HuH-7.5 (cell line): ENCODE measurements at places on chromosomes 6 and 20.

- no peak for DNase-seq
Observed at GRCh38 chr6:18042536-18043145, 55.2 kb upstream of the KIF13A start.

DNA sequence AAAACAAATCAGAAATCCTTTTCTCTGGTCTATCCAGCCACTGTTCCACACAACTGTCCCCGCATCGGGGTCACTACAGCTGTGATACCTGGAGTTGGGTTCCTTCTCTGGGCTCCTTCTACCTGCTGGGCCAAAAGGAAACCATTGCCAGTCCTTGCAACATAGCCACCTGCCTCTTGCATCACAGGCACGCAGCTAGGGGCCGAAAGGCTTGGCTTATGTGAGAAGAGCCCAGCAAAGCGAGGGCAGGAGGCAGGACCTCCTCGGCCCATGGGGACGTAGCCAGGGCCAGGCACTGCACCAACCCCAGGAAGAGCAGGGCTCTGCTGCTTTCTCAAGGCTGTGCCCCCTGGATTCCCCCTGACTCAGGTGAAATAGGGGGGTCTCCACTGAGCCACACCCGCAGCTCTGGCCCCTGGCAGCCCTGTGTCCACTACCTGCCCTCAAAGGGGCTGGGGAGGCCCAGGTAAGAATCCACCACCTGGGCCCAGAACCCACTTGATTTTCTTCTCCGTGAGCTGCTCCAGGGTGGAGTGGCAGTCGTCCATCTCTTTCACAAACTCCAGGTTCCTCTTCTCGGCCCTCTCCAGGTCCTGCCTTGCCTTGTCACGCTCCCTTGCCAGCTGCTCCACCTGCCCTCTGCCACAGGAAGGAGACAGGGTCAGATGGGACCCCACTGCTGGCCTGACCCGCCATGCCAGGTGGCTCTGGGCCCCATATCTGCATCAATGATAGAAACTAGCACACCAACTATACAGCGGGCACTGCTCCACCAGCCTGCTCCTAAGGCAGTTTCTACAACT, 88.9 kb downstream of the GINS1 start:
- DNase-seq, result no peak

DNA sequence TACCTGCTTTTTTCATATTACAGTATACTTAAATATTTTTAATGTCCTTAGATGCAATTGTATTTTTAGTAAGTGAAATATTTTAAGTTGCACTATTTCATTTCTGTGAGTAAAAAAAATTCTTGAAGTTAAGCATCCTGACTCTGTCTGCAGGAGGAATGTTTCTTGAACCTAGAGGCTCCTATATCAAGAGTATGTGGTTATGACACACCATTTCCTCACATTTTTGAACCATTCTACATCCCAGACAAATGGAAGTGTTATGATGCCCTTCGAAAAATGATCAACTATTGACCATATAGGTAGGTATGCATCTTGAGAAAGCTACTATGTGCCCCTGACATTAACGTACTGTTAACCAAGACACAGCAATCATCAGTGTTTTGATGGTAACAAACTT, 237.0 kb downstream of the BCKDHB start:
- DNase-seq, result no peak

DNA sequence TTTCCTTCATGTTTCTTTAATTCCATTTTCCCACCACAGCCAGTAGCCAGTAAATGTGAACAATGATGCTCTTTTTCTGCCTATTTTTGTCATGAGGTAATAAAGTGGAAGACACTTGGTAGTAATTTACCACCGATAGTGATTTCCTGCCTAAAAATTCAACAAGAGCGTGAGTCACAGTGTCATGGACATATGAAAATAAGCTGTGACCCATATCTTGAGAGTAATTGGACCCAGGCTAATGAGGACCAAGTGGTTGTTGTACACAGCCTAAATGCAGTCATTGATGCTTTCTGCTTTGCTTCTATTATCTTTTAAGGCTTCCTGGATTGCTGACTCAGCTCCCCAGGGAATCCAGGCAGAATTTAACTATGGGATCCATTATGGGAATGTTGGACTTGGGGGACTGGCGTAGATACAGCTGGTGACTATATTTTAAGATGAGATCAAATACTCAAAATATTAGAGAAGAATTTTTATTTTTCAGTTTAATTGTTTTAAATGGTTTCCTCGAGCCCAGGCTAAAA, 265.9 kb upstream of the FERMT1 start:
- DNase-seq, result no peak

DNA sequence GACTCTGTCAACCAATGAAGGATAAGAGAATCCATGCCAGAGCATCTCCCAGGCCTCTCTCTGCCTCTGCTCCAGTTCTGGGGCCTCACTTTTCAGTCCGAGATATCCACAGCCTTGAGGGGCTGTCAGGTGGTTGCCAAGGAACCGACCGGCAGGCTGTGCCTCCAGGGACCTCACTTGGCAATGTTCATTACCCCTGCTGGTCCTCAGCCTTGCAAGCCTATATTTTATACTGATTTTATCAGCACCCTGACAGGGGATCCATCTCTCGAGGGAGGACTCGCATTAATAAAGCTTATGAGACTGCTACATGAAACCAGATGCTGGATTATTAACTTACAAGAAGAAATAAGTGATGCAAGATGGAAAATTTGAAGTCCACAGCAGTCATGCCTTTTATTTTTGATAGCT, 39.9 kb downstream of the TMC2 start:
- no peak for DNase-seq

DNA sequence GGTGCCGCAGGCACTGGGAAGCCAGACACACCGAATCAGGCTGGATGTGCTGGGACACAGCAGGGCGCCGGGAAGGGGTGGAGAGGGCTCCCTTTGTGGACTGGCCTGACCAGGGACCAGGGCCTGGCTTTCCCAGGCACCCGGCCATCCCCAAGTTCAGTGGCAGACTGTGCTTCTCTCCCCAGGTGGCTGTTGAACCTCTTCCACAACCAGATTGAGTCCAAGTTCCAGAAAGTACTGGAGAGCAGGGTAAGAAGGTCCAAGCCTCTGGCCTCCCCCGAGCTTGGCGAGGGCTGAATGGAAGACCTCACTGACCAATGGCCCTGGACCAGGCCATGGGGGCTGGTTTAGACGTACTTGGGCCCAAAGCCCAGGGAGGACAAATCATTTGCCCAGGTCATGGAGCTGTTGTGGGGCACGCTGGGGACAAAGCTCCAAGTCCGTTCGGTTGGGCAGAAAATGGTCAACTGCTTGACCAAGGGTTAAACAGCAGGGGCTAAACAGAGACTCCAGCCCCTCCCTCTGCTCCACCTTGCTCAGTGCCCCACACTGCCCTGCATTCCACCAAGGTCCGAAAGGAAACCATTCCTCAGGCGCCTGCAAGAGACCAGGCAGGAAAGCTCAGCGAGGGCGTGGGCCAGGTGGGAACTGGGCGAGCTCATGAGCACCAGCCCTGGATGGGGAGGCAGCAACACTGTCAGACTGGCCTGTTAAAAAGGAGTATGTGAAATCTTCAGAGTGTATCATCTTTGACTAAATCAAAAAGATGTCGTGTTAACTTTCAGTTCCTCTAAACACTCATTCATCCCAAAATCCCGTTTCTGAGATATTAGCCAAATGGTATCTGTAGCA, 9.1 kb downstream of the LBP start:
- DNase-seq, result no peak

DNA sequence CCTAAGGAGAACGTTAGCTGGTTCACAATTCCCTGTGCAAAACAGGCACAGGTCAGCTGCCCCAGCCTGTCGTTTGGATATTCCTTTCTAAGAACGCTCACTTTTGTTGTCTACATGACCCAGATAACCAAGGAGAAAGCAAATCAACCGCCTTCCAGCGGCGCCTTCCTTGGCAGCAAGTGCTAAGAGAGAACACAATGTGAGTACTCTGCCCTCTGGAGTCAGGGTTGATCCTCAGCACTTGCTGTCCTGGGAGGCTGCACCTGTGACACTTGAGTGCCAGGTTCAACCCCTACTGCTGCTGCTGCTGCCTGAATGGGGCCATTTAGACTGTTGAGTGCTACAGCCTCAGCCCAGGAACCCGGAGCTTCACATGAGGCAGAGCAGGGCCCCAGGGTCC, 36.8 kb downstream of the OVOL2 start:
- DNase-seq, result no peak

GRCh38 chr6:151975795-151976194, 168.3 kb downstream of the ESR1 start:
- no peak for DNase-seq

- DNase-seq, result peak; percentile 63
Observed at GRCh38 chr6:158213925-158214674, 46.0 kb downstream of the GTF2H5 start.

DNA sequence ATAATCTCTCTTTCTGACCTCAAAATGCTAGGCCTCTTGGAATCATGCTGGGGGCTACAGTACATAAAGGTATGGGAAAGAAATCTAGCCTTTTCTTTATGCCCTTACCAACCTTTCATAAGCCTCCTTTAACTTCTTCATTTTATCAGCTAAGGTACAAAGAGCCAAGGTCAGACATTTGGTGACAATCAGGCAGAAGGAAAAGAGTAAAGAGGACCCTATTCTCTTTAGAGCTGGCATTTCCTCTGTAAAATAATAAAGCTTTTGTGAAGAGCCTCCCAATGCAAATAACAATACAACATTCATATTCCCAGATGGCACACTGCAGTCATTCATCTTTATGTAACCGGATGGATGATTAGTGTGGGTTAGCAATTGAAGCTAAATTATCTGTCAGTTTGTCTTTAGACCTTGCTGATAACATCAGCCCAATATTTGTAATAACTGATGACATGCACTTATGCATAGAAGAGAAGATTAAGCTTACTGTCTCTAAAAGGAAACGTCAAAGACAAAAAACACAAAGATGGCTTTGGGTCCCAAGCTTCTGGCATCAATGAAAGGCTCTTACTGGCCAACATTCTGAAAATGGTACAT, 163.1 kb downstream of the IBTK start:
- DNase-seq, result no peak
